ENCODE measurements at places on chromosomes 12 and 14.
A peak's percentile ranks its signal among the peaks of the same experiment; 100 is the strongest.

DNA sequence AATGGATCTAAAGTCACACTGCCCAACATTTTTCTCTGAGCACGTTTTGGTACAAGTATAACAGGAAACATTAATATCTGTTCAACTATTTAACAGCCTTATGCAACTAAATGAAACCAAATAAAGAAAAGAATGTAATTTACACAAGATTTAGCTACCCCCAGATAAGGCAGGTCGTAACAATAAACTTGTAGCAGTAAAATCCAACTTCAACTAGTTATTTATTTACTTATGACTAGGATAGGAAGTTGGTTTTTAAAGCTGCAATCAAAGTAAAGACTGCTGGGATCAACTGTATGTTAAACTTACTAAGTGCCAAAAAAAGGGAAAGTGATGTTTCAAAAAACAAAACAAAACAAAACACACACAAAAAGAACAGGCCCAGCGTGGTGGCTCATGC is 30.9 kb downstream of the FERMT2 start:
- peak; percentile 45 for DNase-seq

- DNase-seq: no peak
Measured at GRCh38 chr14:89040080-89040459, 215.6 kb downstream of the TTC8 start.

- no peak for DNase-seq
Measured at GRCh38 chr14:81427348-81428058, 27.4 kb upstream of the STON2 start.

DNA sequence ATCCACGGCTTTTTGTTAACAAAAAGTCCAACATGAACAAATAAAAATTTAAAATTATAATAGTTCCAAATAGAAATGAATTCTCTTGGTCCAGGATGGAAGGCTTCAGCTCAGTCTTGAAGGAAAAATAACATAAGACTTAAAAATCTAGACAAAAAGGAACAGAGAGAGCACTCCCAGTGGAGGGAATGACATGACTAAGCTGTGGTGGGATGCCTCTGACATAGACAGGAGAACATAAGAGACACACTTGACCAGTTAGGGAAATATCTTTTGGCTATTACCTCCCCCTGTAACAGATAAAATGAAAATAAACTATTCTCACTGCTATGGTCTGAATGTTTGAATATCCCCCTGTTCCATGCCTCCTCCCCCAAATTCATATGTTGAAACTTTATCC is 106.8 kb downstream of the BBS10 start:
- no peak for DNase-seq

- peak; percentile 17 for DNase-seq
Measured at GRCh38 chr14:40983604-40984003, 623.1 kb upstream of the LRFN5 start.

GRCh38 chr14:73153272-73153671 is 17.0 kb downstream of the PSEN1 start:
- DNase-seq: peak; percentile 65

- no peak for DNase-seq
Measured at GRCh38 chr12:62044450-62045135, 215.6 kb upstream of the USP15 start.

GRCh38 chr12:93668919-93669418 is 8.2 kb upstream of the CRADD start:
- no peak for DNase-seq

Measured in fibroblast of skin of right quadriceps (primary cell).